ENCODE measurements at places on chromosomes 16 and 17. TPM values are rescaled to one million over a fixed set of nuclear protein-coding genes. Genes with fewer than 3 reads are reported as not detected.

DNA sequence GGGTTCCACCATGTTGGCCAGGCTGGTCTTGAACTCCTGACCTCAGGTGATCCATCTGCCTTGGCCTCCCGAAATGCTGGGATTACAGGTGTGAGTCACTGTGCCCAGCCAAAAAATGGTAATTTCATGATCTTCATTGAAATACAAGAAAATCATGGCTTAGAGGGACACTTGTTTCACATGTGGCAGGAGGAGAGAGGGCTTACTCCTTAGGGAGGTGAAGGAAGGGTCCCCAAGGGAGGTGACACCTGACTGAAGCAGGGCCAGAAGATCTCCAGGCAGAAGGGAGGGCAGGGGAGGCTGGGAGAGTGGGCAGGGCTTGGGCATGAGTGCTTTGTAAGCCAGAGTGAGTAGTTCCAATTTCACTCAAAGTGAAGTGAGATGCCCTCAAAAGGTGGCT, 20.0 kb upstream of the ITGAX start:
- peak overlapping the region; percentile 63 for H3K27ac ChIP-seq
- no peak for DNase-seq
- H3K36me3 ChIP-seq, result peaks cover 7% of the 10 kb centered on the region
- no peak overlapping the region for H3K4me3 ChIP-seq
- H3K27me3 ChIP-seq, result peaks cover 7% of the 10 kb centered on the region

GRCh38 chr17:81537343-81537855, 9.2 kb downstream of the FSCN2 start:
- no peaks in the 10 kb centered on the region for H3K36me3 ChIP-seq
- H3K27ac ChIP-seq, result no peak overlapping the region
- no peak for DNase-seq
- no peaks in the 10 kb centered on the region for H3K27me3 ChIP-seq
- no peak overlapping the region for H3K4me3 ChIP-seq
- peaks cover 5% of the 10 kb centered on the region for H3K4me1 ChIP-seq

The HNF1B gene
- total RNA-seq, result 0.19 TPM

GRCh38 chr17:33730131-33730530, 437.0 kb upstream of the ASIC2 start:
- no peak overlapping the region for H3K4me3 ChIP-seq
- no peak overlapping the region for H3K27ac ChIP-seq
- H3K27me3 ChIP-seq, result peaks cover 52% of the 10 kb centered on the region
- no peak for DNase-seq

GRCh38 chr16:11076259-11077018, 132.1 kb downstream of the CLEC16A start:
- H3K4me3 ChIP-seq, result peak overlapping the region; percentile 44
- peaks cover 90% of the 10 kb centered on the region for H3K4me1 ChIP-seq
- peak overlapping the region; percentile 61 for H3K27ac ChIP-seq
- peak; percentile 69 for DNase-seq
- H3K27me3 ChIP-seq, result no peaks in the 10 kb centered on the region
- H3K36me3 ChIP-seq, result peaks cover 25% of the 10 kb centered on the region

GRCh38 chr16:3321816-3322215, 16.5 kb downstream of the ZNF75A start:
- H3K27me3 ChIP-seq, result no peaks in the 10 kb centered on the region
- no peak overlapping the region for H3K27ac ChIP-seq
- H3K4me3 ChIP-seq, result no peak overlapping the region
- H3K4me1 ChIP-seq, result no peaks in the 10 kb centered on the region

- DNase-seq, result no peak
- no peak overlapping the region for H3K4me3 ChIP-seq
- peaks cover 11% of the 10 kb centered on the region for H3K4me1 ChIP-seq
- no peak overlapping the region for H3K27ac ChIP-seq
Measured at GRCh38 chr17:47952171-47953021, 5.3 kb downstream of the PRR15L start.

The CEMP1 gene
- not detected for total RNA-seq

DNA sequence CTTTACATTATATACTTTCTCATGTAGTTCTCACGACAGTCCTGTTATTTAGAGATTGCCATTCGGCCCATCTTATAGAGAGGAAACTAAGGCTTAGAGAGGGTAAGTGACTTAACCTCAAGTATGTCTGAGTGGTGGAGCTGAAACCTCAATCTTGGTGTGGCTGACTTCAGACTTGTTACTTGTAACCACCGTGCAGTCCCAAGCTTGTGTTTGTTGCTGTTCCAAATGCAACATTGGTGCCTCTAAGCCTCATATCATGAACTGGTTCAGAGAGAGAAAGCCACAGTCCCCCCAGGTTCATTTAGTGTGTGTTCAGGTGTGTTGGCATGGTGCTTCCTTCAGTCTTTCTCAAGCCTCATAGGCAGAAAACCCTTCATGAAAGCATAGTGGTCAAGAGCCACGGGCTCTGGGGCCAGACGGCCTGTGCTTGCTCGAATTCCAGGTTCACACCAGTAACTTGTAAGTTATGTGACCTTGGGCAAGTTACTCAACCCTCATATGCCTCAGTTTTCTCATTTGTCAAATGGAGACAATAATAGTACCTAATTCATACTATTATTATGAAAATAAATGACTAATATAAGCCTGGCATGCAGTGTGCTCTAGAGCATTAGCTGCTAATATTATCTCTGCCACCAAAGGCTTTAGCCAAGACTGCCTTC, 39.9 kb downstream of the CDH1 start:
- no peak overlapping the region for H3K27ac ChIP-seq
- H3K36me3 ChIP-seq, result no peaks in the 10 kb centered on the region
- H3K4me1 ChIP-seq, result peaks cover 6% of the 10 kb centered on the region
- no peak for DNase-seq
- no peak overlapping the region for H3K4me3 ChIP-seq

Data from natural killer cell treated with Interleukin-12 subunit alpha and Interleukin-12 subunit beta and Interleukin-15 and Interleukin-18, amount 100 ng/mL, for 72 hours (primary cell).